ENCODE measurements at places on chromosomes 16 and 17. TPM values are rescaled to one million over a fixed set of nuclear protein-coding genes. Genes with fewer than 3 reads are reported as not detected.

- peak; percentile 71 for DNase-seq
These were observed 53.6 kb upstream of the ICAM2 start for GRCh38 chr17:64073771-64074703.

DNA sequence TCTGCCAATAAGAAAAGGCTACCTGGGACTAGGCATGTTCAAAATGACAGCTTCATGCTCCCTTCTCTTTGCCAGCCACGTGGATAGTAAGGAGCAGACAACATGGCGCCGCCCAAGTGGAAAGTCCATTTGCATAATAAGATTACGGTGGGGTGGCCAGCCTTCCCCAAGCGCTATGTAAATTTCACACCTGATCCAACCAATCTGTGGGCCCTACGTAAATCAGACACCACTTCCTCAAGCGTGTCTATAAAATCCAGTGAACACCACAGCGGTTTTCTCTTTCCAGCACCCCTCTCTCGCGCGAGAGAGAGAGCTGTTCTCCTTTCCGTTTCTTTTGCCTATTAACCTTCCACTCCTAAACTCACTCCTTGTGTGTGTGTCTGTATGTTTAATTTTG is 140.3 kb upstream of the ERCC4 start:
- DNase-seq: no peak

Gene ABCC3
- polyA plus RNA-seq: 0.37 TPM

Gene NGFR
- 0.31 TPM for polyA plus RNA-seq

Gene SLC5A11
- polyA plus RNA-seq: 0.84 TPM
